ENCODE measurements at places on chromosomes 6 and 20.

GRCh38 chr20:50900261-50900660, 31.0 kb downstream of the ADNP start:
- no peak for DNase-seq

DNA sequence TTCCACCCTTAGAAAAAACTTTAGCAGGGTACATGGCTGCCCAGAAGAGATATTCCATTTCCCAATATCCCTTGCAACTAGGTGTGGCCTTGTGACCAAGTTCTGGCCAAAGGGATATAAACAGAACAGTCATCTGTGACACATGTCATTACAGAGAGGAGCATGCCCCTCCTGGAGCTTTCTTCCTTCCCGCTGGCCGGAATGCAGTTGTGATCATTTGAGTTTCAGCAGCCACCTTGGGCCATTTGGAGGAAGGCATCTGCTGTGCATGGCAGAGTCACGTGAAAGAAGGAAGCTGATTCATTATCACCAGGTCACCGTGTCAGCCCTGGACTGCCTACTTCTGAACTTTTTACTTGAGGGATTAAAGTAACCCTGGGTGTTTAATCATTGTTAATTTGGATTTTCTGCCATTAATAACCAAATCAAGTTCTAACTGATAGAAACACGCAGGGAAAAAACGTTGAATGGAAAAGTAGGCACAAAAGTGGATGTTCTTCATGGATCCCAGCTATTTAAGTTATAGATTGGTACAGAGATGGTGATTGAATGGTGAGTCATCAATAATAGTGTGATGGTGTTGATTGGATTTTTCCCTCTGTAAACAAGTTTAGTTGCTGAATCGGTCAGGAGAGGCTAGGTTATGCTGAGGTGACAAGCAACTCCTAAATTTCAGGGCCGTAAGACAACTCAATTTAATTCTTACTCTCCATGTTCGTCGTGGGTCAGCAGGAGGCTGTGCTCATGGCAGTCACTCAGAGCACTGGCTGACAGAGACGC, 80.7 kb upstream of the CCDC167 start:
- DNase-seq, result no peak

- no peak for DNase-seq
Observed at GRCh38 chr6:139081471-139081870, 52.9 kb downstream of the ABRACL start.

- no peak for DNase-seq
Observed at GRCh38 chr20:35680452-35681183, 15.9 kb upstream of the CPNE1 start.

GRCh38 chr6:28618898-28619555, 93.3 kb downstream of the GPX5 start:
- no peak for DNase-seq

DNA sequence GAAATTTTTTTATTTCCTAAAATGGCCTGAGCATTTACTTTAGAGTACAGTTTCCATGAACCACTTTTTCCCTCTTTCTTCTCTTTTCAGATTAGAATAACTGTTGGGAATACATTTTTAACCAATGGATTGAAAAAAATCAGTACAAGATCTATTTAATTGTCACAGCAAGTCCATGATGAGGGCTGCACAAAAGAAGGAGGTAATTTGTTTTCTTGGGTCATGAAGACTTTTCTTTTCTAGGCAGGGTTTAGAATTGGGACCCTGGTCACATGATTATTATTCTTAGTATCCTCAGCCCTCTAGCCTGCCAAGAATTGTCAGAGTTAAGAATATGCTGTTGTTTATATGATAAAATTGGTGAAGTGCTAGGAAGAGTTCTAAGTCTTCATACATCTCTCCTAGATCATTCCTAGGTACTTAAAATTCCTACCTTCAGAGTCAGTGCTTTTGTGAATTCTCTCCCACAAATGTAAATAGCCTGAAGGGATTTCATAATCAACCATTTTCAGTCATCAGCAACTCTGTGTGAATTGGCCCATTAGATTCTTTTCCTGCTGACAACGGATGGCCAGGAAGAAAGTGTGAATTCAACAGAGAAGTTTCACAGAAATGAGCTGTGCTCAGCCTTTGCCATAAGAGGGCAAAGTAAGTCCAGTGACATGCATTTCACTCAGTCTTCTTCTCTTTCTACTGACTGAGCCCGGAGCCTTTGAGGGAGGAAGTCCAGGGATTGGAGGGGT, 32.4 kb upstream of the TPBG start:
- DNase-seq, result no peak

- DNase-seq, result no peak
Observed at GRCh38 chr6:43336382-43336781, 27.8 kb upstream of the CRIP3 start.

GRCh38 chr20:48597521-48598302, 230.1 kb downstream of the PREX1 start:
- no peak for DNase-seq

GRCh38 chr6:155143029-155143577, 120.7 kb upstream of the CLDN20 start:
- no peak for DNase-seq

DNA sequence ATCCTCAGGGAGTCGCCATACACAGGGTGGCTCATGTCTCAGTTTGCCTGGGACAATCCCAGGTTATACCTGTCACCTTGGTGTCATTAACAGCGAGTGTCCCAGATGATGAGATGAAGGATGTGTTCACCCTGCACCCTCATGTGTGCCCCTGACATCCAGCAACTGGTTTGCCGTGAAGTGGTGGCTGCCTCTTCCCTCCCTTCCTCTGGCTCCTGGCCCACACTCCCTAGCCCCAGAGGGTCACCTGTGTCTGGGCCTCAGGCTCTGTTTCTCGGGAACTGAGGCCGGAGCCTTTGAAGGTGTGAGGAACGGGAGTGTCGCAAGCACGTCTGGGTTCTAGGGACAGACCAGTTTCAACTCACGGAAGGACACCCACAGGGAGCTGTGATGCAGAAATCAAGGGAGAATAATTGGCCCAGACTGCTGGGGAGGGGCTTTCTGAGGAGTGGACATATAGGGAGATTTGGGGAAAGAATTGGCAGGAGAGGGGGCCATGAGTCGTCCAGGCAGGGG, 35.8 kb upstream of the PHACTR3 start:
- DNase-seq, result no peak

DNA sequence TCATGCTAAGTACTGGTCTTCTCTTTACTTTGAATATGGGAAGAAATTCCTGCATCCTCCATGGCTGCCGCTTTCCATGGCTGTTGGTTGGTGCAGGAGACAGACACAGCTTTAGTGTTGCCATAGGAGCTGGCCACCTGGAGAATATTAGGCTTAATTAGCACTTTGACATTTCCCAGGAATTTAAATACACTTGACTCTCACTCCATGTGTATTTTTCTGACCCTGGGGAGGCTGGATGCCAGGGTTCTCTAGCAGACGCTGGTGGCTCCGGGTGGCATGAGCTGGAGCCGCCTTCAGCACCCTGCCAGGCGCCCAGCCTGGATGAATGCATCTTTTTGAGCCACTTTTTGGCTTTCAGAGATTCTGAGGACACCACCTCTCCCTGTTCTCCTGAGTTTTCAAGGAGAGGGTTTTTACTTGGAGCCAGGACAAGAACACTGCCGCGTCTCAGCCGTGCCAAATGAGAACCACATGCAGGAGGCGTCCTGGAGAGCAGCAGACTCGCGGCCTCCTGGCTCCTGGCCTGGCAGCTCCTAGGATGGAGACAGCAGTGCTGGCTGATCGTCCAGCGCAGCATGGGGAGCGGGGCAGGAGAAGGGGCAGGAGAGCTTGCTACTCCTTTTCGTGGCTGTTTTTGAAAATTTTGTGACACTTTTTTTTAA, 258.8 kb downstream of the SMOC2 start:
- no peak for DNase-seq

DNA sequence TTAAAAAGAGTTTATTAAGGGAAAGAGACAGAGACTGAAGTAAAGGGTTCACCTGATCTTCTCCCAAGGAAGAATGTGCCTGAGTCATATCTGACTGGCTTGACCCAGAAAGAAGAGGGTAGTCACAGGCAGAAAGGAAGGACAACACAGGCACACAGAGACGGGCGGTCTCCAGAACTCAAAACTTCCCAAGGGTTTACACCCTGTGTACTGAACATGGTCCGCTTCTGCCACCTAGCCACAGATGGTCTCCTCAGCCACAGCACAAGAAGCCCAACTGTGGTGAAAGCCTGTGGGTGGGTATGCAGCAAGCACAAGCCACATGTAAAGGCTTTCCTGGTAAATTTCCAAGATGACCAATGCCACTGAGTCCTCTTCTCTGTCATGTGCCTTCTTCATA, 17.2 kb downstream of the UNC5CL start:
- no peak for DNase-seq

DNA sequence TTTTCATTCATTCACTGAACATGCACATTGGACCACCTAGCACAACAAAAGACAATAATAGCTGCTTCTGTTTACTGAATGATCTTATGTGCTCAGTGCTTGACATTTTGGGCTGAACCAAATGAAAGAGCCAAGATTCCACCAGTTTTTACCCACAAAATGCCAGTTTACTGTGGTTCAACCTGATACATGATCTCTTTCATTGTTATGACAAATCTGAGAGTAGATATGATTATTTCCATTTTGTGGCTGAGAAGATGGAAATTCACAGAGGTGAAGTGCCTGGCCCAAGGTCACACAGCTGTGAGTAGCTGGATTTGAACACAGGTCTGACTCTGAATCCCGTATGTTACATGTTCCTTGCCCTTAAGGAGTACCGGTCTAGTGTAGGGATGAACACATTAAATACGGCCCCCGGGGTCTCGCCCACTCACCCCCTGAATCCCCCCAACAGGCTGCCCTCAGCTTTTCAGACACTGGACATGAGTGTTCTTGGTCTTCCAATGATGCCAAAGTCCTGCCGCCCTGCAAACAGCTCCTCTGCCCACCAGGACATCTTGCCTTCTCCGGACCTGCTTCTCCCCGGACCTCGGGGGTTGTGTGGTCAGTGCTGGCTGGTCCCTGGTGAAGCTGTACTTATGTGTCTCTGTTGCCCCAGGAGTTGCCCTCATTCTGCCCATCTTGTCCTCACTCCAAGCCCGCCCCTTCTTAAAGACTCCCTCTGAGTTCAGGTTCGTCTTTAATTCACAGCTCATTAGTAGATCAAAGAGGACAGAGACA, 58.6 kb upstream of the SLC32A1 start:
- DNase-seq, result no peak

DNA sequence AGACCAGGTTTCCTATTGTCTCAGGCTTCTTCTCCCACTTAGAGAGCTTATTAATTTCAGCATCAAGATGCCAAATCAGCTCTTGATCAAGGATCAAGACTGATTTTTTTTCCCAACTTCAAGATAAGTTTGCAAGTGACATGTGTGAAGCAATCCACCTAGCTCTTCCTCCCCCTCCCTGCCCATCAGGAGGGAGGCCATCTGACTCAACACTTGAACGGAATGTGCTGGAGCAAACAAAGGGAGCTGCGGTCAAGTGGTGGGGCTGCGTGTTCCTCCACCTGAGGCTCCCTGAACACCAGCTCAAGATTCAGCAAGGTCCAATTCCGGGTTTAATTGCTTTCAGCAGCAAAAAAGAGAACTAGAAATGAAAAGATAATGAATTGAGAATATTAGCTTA, 38.7 kb downstream of the TTI1 start:
- no peak for DNase-seq

- DNase-seq, result no peak
Observed at GRCh38 chr6:143034689-143035334, 25.9 kb upstream of the AIG1 start.

- no peak for DNase-seq
Observed at GRCh38 chr20:57957411-57958049, 247.7 kb upstream of the PMEPA1 start.

DNA sequence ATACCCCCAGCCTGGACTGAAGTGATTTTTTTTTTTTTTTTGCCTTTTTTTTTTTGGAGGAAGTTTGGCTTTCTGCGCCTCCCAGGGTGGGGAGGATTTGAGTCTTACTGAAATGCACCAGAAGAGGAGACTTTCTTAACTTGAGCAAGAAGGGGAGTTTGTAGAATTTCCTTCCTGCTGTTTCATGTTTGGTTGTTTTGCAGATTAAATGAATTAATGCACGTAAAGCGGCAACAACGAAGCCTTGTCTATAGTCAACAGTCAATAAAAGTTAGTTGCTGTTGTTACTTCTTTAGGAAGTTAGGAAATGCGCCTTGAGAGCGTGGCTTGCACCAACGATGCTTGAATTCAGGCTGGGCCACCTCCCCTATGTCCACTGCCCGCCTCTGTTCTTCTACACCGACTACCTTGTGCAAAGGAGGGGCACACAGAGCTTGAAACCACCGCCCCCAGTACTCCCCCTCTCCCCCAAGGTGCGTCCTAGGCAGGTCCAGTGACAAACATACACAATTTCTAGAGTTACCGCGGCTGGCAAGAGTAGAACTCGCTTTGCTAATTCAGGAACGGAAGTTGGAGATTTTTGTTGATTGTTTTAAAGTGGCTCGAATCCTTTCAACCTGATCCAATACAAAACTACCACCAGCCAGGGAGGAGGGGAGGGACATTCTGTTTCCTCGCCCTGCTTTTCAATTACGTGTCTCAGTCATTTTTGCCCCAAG, 830 bp upstream of the CYP24A1 start:
- no peak for DNase-seq

DNA sequence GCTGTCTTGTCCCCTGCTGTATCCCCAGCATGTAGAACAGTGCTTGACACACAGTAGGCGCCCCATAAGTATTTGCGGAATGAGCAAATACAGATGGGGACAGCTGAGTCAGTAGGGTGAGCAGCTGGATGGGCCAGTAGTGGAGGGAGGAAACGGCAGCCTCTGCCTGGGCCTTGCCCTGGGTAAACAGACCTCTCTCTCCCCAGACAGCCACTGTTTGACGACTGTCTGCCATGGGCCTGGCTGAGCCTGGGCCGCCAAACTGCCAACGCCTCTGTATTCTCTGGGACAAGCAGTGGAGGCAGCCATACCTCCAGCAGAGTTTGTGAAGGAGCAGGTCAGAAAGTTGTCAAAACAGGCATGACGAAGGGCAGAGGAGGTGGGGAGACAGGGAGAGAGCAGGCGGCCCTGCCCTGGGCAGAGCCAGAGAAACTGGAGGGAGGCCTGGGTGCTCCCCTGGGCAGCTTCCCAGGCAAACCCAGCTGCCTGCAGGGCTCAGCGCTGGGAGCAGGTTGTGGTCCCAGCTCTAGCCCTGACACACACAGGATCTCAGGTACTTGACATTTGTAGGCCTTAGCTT, 15.2 kb downstream of the HNF4A start:
- DNase-seq, result no peak

- no peak for DNase-seq
Observed at GRCh38 chr20:7348253-7348652, 580.8 kb downstream of the BMP2 start.

- no peak for DNase-seq
Observed at GRCh38 chr20:6704132-6704861, 63.2 kb upstream of the BMP2 start.

GRCh38 chr6:2900821-2901644, 2.1 kb downstream of the SERPINB9 start:
- no peak for DNase-seq

All from CD8-positive, alpha-beta T cell (primary cell).